ENCODE measurements at places on chromosomes 1 and 21. TPM values are rescaled to one million over a fixed set of nuclear protein-coding genes. Genes with fewer than 3 reads are reported as not detected.

GJA5 gene
- not detected for total RNA-seq

ARF1 gene
- 430 TPM for total RNA-seq

PCBP3 gene
- 1.1 TPM for total RNA-seq

SYF2 gene
- 50.1 TPM for total RNA-seq

Data from A549 treated with RU486 at 1 μM for 4 hours (cell line).